ENCODE measurements at places on chromosomes 2 and 18.
A peak's percentile ranks its signal among the peaks of the same experiment; 100 is the strongest.

- DNase-seq, result no peak
Measured at GRCh38 chr2:1968988-1969700, 224.8 kb upstream of the PXDN start.

DNA sequence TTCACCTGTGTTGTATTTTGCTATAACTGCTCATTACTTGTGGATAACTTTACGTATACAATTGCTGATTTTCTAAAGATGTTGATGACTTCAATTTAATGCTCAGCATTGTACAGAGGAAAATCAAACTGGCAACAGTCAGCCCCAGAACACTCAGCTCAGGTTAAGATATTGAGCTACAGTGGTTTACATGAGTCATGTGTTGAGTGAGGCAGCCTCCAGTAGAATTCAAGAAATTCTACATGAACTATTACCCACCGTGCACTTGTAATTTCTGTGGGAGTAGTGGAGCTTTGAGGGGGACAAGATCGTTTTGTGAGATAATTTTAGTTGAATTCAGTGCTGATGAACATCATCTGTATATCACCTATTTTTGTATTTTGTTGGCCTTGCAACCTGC, 292.3 kb downstream of the ALPK2 start:
- DNase-seq, result no peak

- no peak for DNase-seq
Measured at GRCh38 chr2:88211003-88211808, 41.1 kb downstream of the THNSL2 start.

GRCh38 chr2:106876699-106877098, 9.3 kb downstream of the ST6GAL2 start:
- DNase-seq, result no peak

- DNase-seq, result no peak
Measured at GRCh38 chr2:175930504-175930903, 71.6 kb downstream of the LNPK start.

DNA sequence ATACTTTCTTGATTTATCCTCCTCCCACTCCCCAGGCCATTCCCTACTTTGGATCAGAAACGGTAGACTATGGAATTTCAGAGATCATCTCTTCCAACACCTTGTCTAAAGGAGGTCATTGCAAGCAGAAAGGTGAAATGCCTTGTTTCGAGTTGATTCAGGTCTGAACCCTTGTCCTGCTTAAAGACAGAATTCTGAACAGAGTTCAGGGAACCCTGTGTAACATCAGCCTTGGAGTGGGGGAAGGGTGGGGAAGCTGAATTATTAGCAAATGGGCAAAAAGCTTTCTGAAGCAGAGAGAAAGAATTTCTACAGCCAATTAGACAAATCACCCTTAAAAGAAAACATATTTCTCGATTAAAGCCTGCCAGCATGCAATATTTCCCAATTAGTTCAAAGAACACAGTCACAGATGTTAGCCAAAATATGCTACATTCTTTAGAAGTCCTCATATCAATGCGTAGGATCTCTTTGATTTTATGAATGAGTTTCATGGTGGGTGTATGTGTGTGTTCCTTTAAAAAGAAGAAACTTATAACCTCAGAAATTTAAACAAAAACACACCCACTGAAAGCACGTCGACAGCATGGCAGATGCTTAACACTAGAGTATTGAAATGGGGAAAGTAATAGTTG, 353.1 kb downstream of the RND3 start:
- DNase-seq, result no peak

GRCh38 chr18:59065684-59066083, 74.0 kb upstream of the SEC11C start:
- DNase-seq, result no peak

DNA sequence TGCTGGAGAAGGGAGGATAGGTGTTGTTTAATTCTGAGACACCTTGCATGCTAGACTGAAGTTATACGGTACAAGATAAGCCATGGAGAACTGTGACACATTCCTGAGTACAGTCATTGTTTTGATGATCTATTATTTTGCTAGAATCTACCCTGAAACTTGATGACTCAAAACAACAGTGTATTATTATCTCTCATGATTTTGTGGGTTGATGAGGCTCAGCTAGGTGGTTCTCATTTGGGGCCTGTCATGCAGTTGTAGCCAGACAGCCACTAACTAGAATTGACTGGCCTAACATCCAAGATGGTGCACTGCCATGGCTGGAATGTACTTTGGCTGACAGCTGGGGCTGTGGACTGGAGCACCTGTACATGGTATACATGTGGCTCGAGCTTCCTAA, 5.4 kb upstream of the IL1R1 start:
- DNase-seq, result peak; percentile 21

DNA sequence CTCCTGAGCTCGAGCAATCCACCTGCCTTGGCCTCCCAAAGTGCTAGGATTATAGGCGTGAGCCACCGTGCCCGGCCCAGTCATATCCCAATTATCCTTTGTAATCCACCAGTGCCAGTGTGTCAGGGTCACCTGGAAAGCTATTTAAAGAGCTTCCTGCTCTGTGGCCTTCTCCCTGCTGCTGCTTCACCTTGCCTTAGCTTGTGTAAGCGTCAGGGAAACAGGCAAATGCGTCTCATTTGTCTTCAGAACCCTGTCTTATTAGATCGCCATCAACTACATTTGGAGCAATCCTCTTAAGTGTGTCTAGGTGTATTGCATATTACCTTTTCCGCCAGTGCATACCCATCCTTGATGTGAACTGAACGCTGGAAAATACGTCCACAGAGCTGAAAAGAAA, 10.2 kb downstream of the KIF5C start:
- DNase-seq, result no peak

DNA sequence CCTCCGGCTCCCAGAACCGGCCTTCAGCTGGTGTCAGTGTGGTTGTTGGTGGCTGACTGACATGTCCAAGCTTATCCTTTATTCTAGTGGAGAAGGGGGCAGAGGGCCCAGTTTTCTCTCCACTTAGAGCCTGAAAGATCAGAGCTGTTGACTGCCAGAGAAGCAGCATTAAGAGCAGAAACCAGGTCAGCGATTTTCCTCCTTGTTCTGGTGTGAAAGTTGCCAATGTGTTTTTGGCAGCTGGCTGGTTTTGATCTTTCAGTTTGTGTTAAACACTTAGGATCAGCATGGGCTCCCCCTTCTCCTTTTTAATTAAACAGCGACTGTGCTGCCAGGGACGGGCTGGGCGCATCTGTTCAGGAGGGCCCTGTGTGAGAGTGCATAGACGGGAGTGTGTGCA, 100.9 kb downstream of the ASAP2 start:
- no peak for DNase-seq

- no peak for DNase-seq
Measured at GRCh38 chr2:10848541-10848940, 36.0 kb upstream of the PDIA6 start.

DNA sequence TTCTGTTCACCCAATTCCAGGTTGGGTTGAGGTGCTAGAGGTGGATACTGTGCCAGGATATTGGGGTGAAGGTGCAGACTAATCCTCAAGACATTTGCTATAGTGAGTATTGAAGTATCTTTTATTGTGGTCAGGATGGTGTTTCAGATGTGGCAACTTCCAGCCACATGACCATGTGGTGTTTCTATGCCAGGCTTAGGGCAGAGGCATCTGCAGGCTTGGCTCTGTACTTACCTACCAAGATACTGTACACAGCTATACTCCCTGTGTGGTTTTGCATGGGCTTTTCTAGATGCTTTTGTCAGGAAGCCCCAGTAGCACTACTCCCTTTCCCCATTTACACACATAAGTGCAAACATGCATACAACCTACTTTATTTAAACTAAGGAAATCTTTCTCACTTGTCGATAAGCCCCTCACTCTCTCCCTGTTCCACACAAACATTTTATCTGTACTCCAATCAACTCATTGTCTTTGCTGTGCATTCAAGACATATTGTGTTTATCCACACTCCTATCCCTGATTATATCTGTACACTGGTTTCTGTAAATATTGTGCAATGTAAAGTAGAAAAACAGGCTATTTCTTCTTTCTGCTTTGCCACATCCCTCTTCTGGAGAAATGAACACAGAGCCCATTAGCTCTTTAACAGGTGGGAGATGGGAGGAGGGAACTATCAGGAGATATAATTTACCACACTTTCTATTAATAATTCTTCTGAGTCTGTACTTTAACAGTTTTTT, 12.3 kb downstream of the ARL6IP6 start:
- DNase-seq, result no peak

DNA sequence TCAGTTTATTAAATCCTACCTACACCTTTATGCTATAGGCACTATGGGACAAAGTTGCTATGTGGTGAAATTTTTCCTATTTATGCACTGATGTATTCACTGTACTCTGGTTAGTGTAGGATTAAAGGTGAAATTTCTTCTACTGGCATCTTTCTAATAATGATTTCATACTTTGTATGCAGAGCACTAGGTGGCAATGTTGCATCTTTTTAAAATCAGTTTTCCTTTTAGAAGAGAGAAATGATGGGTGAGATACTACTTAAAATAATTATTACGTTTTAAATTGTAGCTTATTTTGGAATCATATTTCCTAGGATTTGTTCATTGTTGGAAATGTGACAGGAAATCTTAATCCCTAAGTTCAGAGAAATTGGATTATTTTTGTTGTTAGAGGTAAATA, 150.9 kb downstream of the CD8B2 start:
- DNase-seq, result no peak

- DNase-seq, result no peak
Measured at GRCh38 chr2:217182926-217183325, 323.1 kb upstream of the TNP1 start.

DNA sequence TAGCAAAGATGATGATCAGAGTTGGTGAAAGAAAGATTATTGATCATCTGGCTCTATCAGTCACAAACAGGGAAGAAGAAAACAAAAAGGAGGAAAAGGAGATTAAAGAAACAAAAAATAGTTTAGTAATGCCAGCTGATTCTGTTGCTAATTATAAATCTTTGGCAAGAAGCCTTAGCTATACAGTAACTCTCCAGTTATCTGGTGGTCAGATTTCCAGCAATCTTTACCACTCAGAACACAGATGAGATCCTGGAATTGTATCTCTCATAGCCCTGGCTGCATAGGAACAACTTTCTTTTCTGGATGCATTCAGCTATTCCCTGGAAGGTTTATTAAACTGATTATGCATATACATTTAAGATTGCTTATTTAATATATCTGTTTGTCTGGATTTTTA, 256.8 kb upstream of the ZEB2 start:
- DNase-seq, result no peak

- DNase-seq, result no peak
Measured at GRCh38 chr2:159564081-159564480, 52.3 kb downstream of the BAZ2B start.

DNA sequence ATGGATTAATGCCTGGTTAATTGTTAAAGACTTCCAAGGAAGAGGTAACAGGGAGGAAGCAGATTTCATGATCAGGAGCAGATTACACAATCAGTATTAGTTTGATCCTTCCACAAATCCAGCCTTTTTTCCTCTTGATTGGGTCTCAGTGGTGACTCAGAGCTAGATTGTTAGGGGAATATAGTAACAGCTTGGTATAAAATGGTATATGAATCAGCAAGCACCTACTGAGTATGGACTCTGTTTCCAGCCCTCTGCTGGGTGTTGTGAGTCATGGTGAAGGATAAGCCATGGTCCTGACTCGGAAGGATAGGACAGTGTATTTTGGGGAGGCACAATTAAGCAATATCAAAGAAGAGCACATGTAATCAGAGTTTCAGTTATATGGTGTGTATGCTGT, 272.4 kb upstream of the DPP10 start:
- DNase-seq, result no peak

- no peak for DNase-seq
Measured at GRCh38 chr2:9122367-9122766, 84.2 kb upstream of the ASAP2 start.

DNA sequence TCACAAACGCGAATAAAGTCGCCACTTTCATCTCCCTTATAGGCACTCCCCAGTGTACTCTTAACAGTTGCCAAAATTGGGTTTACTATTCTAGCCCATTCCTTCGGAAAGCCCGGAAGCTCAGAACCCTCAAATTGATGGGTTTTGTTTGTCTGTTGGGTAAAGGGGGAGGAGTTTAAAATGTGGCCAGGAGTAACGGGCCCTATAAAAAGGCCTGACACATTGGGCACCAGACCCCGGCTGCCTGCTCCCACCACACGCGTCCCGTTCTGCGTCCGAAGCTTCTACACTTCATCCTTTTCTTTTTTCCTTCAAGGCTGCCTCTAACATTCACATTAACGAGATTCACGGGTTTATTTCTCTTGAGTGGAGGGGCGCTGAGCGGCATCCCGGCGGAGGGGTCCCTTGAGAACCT, 837 bp downstream of the NHEJ1 start:
- DNase-seq, result no peak

DNA sequence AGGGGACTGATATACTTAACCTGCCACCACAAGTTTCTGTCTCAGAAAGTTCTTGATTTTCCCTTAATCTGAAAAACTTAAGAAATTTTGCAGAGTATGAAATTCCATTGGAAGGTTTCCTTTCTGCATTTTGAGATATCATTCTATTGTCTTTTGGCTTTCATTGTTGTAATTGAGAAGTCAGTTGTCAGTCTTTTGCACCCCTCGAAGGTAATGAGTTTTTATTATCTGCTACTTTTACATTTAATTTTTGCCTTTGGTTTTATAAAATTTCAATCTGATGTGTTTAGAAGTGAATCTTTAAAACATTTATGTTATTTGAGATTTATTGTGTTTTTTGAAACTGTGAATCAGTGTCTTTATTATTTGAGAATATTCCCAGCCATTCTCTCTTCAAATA, 4.8 kb upstream of the IL36A start:
- DNase-seq, result no peak

DNA sequence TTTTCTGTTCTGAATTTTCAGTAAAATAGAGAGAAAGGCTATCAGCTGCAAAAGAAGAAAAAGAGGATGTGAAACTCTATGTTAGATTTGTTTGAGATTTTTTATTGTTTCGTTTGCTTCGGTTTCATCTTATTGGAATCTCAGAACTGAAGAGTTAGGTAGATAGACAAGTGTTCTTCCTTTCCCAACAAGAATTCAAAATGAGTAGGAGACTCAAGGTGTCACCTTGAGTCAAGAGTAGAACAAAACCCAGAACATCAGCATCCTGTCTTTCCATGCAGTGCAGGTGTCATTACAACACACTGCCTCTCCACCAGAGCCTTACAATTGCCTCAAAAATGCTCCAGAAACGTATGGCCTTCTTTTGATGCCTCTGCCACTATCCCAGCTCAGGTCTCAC, 21.1 kb downstream of the NBAS start:
- no peak for DNase-seq

GRCh38 chr18:44725300-44726058, 44.8 kb downstream of the SETBP1 start:
- peak; percentile 61 for DNase-seq

GRCh38 chr2:148561389-148561788, 83.2 kb upstream of the EPC2 start:
- no peak for DNase-seq

DNA sequence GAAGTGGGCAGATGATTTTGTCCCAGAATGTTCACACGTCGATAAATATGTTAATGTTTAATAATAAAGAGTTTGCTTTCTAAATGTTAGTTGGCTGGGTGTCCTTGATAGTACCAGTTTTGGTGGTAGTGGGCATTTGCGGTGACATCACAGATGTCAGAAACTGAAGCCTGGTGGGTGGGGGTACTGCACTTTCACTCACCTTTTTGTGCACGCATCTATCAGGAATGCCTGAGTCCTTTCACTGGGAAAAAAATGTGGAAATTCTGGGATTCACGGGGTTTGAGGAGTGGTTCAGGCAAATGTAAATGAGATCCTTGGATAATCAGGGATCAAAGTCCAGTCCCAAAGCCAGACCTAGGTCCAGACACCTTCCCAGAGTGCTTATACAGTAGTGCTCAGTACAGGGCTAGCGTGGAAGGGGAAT, 3.2 kb downstream of the EPAS1 start:
- no peak for DNase-seq
